Globus pallidus (tissue), 1 donor: ENCODE measurements at places on chromosomes 5 and 9.
A peak's percentile ranks its signal among the peaks of the same experiment; 100 is the strongest.

GRCh38 chr9:34459356-34459755, 751 bp downstream of the DNAI1 start:
- DNase-seq: no peak

- no peak for DNase-seq
These were observed 35.3 kb downstream of the MTREX start for GRCh38 chr5:55343107-55343506.

GRCh38 chr5:16456103-16456832, 9.3 kb downstream of the ZNF622 start:
- peak; percentile 68 for DNase-seq

- DNase-seq: no peak
These were observed 803.7 kb downstream of the TLE4 start for GRCh38 chr9:80375477-80375876.

DNA sequence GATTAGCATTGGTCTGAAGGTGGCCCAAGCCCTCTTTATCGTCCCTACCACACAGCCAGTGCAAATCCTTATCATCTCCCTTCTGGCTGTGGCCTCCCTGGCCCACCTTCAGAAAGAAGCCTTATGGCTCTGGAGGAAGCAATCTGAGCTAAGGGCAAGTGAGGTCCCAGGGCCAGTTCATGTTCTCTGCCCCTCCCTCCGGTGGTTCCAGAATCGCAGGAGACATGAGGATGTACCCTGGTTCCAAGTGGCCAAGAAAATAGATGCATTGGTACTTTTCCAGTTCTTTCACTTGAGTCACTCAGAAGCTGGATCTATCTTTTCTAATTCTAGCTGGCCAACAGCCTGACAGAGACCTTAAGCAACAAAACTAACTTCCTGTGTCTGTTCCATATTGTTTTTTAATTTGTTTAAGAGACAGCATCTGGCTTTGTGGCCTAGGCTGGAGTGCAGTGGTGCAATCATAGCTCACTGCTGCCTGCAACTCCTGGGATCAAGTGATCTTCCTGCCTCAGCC, 60.7 kb downstream of the LHFPL2 start:
- no peak for DNase-seq

DNA sequence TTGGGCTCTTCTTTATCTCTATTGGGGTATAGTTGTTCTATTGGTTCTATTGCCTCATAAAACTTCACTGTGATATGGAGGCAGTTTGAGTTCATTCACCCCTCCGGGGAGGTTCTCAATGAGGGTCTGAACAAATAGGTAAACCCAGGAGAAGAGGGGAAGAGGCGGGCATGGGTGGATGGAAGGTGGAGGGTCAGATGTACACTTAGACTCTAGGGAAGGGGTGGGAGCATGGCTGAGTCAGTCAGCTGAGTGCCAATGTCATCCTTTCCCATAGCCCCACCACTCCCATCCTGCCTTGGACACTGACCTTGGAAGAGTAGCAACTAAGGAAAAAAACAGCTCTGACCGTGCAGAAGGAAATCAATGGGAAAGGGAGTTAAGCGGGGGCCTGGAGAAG, 9.9 kb upstream of the FABP6 start:
- DNase-seq: no peak

GRCh38 chr9:118091226-118091625, 387.0 kb downstream of the TLR4 start:
- DNase-seq: no peak

GRCh38 chr9:108162664-108163063, 673.1 kb upstream of the KLF4 start:
- DNase-seq: no peak

- no peak for DNase-seq
These were observed 130.1 kb upstream of the TLR4 start for GRCh38 chr9:117574099-117574498.

GRCh38 chr5:93280518-93280917, 300.5 kb downstream of the NR2F1-AS1 start:
- no peak for DNase-seq

GRCh38 chr9:105047742-105048041, 119.7 kb upstream of the ABCA1 start:
- no peak for DNase-seq

DNA sequence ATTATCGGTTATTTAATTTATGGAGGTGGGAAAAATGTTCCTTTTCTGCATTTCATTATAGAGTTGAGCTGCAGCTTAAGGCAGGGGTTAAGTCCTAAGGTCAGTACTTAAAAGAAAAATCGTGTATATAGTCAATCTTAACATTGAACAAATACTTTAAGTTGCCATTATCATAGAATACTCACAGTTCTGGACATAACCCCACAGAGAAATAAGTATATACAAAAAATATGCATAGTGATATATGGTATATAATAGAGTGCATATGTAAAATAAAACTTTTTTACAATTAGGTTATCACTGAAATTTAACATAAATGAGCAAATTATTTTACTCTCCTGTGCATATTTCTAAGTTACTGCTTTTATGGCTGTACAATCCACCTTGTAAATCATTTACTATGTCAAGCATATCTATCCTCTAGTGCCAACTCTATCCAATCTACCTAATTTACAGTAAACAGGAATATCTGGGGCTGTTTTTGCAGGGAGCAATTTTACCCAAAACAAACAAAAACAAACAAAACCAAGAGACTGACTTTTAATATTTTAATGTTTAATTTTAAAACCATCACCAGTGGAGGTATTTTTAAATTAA, 28.8 kb downstream of the TTC39B start:
- DNase-seq: no peak

- no peak for DNase-seq
These were observed 23.5 kb upstream of the ERAP2 start for GRCh38 chr5:96852759-96853158.

DNA sequence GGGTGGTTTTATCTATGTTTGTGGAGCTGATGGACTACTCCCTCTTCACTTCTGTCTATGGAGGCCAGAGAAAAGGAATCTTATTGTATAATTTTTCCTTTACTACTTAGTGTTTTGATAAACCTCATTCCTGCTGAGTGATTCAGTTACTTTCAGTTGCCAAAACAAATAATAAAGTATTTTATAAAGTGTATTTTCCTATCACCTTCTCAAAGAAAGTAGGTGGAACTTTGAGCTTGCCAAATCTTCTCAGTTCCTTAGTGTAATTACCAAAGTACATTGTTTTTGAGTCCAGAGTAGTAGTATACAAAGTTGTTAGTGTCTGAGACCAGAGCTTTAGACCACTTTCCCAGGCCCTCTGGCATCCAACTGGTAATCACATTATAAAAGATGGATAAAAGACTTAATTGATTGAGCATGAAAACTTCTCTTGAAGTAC, 13.5 kb downstream of the RABGAP1 start:
- no peak for DNase-seq

- DNase-seq: no peak
These were observed 4.7 kb downstream of the MRPL36 start for GRCh38 chr5:1794901-1795290.

GRCh38 chr9:131092030-131092429, 4.3 kb upstream of the AIF1L start:
- DNase-seq: no peak

- no peak for DNase-seq
These were observed 83.2 kb downstream of the DTWD2 start for GRCh38 chr5:118905196-118905595.

- no peak for DNase-seq
These were observed 47.2 kb downstream of the F2R start for GRCh38 chr5:76763136-76763535.
